Breast epithelium (tissue), 4 donors: ENCODE measurements at places on chromosomes 1 and 21.

DNA sequence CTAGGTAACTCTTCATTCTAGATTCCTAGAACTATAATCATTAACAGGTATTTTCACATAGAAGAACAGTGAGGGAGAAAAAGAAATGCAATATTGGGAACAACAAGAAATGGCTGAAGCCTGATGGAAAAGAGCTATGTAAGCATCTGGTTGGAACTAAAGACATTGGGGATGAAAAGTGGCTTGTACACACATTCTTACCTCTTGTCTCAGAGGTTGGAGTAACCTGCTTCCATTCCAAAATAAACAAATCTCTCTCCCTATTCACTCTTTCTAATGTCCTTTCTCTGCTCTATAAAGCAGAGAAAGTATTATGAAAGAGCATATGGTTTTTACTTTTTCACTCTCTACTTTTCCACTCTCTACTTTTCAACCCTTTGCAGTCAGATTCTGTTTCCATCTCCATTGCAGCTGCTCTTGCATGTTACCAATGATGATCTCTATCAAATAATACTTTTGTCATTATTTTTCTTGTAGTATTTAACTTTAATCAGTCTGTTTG, 37.5 kb downstream of the CMPK1 start:
- DNase-seq = no peak

DNA sequence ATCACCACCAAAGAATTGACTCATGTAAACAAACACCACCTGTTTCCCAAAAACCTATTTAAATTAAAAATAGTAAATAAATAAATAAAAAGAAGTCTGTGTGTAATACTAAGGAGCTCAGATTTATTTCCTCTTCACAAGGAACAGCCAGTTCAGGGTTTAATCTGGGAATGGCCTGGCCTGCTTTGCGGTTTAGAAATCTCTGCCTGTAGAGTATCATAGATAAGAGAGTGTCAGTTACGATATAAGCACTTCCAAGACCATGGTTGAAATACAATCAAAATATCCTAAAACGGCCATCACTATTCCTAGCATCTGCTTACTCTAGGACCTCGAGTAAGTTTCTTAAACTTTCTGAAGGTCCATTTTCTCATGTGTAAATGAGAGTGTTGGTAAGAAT, 274.4 kb downstream of the PLPP3 start:
- DNase-seq = no peak

DNA sequence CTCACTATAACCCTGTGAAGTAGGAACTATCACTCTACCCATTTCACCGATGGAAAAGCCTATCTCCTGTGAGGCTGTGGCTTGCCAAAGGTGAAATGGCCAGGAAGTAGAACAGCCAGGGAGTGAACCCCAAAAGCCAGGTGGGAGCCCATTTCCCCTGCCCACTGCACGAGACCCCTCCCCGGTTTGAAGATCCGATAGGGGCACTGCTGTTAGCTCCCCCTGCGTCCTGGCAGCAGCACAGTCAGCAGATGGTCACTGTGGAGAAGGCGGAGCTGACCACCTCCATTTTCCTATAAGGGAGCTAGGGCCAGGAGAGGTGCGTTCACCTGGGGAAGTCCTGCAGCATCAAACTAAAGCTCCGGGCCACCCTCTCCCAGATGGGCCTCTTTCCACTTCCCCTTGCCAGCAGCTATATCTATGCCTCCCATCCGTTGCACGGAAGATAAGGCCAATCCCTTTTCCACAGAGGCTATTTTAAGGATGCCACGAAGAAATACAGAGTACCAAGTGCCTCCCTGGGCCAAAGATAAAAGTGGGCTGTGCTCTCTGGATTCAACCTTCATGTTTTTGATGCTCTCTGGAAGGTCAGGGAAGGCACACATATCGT, 7.8 kb downstream of the ERG start:
- DNase-seq = no peak

DNA sequence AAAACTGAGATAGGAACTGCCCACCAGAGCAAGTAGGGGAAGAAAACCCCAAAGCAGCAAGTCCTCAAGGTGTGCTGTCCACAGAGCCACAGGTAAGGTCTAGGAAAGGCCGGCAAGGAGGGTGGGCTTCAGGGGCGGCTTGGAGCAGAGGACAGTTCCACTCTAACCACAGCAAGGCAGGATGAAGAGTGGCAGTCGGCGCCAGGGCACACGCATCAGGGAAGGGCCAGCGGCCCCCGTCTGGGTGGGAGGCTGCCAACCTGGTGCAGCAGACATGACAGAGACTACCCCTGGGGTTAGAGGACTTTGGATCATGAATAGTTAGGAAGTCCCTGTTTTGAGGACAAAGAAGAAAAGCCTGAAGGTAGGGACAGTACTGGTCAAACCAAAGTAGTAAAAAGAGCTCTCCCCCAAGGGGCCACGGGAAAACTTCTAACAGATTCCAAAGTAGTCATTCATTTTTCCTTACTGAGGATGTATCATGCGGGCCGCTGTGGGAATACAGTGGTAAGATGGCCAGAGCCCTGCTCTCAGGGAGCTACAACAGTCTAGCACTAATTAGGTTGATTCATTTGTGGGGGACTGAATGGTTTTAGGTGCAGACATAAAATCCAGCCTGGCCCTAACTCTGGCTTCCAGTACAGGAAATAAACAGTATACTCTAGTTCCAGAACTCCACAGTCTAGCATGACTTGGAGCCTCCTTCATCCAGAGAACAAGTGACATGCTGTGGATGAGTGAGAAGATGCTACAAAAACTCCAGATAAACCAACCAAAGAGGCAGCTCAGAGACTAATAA, 3.5 kb upstream of the RAP1GAP start:
- no peak for DNase-seq

- DNase-seq = no peak
These were observed 23.0 kb upstream of the SYNC start for GRCh38 chr1:32725615-32725982.

- no peak for DNase-seq
These were observed 43.9 kb downstream of the NAV1 start for GRCh38 chr1:201582705-201583442.

DNA sequence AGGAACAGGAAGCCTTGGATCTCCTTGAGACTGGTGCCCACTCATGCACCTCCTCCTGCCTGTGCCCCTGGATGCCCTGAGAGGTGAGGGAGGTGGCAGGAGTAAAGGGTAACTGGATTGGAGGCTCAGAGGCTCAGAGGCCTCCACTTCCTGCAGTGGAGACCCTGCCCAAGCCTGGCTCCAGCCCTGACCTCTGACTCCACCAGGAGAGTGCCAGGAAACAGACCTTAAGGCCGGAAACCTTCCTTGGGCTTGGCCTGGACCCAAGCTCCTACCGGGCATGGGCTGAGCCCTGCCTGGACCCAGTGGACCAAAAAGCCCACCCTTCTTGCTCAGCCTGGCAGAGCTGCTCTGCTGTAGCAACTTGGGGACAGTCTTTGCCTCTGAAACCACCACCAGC, 15.0 kb upstream of the CELA3B start:
- DNase-seq = no peak

- no peak for DNase-seq
These were observed 5.7 kb downstream of the UBXN11 start for GRCh38 chr1:26300578-26301275.

DNA sequence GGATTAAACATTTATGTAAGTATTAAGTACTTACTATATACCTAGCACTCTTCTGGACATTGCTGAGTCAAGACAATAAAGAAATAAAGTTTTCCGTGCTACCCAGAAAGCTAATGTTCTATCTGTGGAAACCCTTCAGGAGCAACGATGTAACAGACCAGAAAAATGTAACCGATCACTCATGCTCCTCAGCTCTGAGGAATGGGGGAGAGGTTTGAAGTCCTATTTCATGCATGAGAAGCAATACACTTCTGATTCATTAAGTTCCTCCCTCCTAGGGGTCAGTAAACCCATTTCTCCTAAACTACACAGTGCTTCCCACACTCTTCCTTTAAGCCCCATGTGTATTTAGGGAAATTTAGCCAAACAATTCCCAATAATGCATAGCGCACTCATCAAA, 25.6 kb upstream of the KAZN start:
- no peak for DNase-seq

- no peak for DNase-seq
These were observed 89.4 kb upstream of the VAV3 start for GRCh38 chr1:108054396-108054795.

DNA sequence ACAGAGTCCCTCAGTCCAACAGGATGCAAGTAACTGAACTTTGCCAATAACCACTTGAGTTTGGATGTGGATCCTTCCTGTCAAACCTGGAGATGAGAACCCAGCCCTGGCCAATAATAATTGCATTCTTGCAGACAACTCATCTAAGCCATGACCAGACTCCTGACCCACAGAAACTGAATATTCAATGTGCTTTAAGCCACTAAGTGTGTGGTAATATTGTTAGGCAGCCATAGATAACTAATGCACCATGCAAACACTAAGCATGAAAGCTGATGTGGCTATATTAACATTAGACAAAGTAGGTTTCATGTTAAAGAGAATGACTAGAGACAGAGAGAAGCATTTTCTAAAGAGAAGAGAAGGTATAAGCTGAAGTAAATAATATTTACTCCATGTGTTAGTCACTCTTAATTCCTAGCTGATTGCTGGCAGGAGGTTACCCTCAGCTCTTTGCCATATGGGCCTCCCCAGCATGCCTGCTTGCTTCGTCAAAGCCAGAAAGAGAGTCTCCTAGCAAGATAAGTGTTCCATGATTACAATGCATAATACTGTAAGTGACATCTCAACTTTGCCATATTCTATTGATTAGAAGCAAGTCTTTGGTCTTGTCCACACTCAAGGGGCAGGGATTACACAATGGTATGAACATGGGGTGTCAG, 276.4 kb upstream of the PLXNA2 start:
- no peak for DNase-seq

- no peak for DNase-seq
These were observed 28.9 kb upstream of the VAV3 start for GRCh38 chr1:107993920-107994319.

GRCh38 chr1:36396359-36396758, 1.3 kb downstream of the LSM10 start:
- DNase-seq = no peak

DNA sequence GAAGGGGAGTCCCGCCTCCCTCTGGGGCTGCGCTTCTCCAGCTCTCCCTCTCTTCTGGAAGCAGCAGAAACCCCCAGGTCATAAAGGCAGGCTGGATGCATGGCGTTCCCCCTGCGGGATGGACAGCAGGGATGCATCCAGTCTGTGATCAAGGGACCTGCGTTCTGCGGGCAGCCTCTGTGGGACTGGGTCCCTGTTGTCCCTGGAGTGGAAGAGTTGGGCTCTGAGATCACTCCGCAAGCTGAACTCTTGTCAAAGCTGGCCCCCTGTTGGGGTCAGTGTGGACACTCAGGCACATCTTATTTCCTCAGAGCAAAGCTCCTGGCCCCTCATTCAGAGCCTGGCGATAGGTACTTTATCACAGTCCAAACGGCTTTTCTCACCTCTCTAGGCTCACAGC, 341.2 kb downstream of the PTPRU start:
- no peak for DNase-seq

DNA sequence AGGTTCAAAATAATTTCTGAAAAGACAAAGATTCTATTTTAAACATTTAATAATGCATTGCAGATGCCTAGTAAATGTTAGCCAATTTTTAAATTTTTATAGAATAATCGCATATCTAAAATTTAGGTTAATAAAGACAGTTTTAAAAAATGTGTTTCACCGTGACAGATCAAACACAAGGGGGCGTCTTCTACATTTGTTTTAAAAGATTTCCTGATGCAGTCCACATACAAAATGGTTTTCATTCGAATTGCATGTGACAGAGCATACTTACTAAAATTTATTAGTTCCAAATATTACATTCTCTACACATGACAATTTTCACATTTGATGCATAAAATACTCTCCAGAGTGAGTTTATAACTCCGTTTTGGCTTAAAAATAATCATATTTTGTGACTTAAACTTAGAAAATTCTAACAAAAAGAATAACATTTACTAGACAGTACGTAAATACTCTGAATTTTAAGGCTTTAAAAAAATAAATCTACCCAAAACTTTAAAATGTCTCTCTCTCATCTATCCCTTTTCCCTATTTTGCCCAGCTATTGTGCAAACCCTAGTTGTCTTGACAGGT, 75.5 kb downstream of the ADAMTS1 start:
- DNase-seq = no peak

- no peak for DNase-seq
These were observed 46.0 kb upstream of the IL12RB2 start for GRCh38 chr1:67261680-67262079.

DNA sequence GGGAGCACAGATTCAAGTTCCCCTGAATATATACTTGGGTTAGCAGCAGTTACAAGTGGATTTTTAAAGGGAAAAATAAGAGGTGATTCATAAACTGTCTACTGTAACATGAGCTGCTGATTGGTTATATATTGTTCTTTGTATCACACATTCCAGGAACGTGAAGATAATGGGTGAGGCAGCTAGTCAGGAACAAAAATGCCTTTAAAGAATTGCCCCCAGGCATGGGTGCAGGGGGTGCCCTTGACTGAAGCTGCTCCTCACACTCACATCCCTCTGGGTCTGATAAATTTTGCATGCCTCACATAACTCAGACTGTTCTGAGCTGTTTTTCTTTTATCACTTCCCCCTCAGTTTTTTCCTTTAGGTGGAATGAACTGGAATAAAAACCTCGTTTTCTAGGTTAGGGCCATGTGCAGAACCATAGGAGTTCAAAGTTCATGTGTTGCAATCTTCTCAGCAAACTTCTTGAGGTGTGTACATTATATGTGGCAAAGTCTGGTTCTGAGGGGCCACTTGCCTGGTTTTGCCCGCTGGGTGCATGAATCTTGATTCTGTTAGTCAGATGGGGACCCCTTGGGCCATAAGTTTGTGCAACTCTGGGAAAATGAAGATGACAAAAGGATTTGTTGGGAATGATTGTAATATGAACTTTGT, 21.1 kb downstream of the TBX19 start:
- DNase-seq = no peak

DNA sequence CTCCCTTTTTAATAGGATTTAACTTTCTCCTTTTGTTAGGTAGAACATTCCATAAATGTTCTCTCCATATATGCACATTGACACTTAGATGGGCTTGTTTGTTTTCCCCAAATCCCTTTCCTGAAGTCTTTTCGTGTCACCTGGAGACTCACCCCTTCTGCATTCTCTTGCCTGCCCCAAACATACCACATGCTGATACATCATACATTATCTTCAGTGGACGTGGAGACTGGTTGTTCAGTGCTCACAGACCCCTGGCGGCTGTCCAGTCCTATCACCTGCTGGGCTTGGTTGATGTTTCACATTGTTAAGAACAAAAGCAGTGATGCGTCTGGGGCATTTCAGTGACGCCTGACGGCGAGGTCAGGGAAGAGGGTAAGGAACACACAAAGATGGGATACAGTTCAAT, 22.2 kb downstream of the FMOD start:
- no peak for DNase-seq

GRCh38 chr1:205520709-205521108, 16.2 kb downstream of the CDK18 start:
- no peak for DNase-seq
